ENCODE measurements at places on chromosomes 4 and X. TPM values are rescaled to one million over a fixed set of nuclear protein-coding genes. Genes with fewer than 3 reads are reported as not detected.

Gene ODAPH
- not detected for total RNA-seq

Gene SAP30
- total RNA-seq: 24.3 TPM

Gene ZAR1
- total RNA-seq: not detected

Gene MAGEA2
- total RNA-seq: 0.07 TPM

Gene CCNQ
- total RNA-seq: 40.9 TPM

Gene ETDA
- total RNA-seq: not detected

Gene CENPE
- total RNA-seq: 8.1 TPM
